ENCODE measurements at places on chromosomes 7 and 10. TPM values are rescaled to one million over a fixed set of nuclear protein-coding genes. Genes with fewer than 3 reads are reported as not detected.

MEIG1 gene
- 0.62 TPM for polyA plus RNA-seq

NODAL gene
- polyA plus RNA-seq, result 0.19 TPM

TMEM213 gene
- polyA plus RNA-seq, result not detected

BAMBI gene
- polyA plus RNA-seq, result not detected

SLC13A1 gene
- polyA plus RNA-seq, result not detected

FAM25A gene
- not detected for polyA plus RNA-seq

NPFFR1 gene
- polyA plus RNA-seq, result not detected

DNAH11 gene
- not detected for polyA plus RNA-seq

CRYGN gene
- polyA plus RNA-seq, result not detected

STOX1 gene
- polyA plus RNA-seq, result 0.17 TPM

GPER1 gene
- not detected for polyA plus RNA-seq

ZP3 gene
- polyA plus RNA-seq, result 4.1 TPM

SSC4D gene
- not detected for polyA plus RNA-seq

PILRB gene
- polyA plus RNA-seq, result 1.1 TPM

VSTM4 gene
- not detected for polyA plus RNA-seq

NPY4R2 gene
- not detected for polyA plus RNA-seq

TMEM273 gene
- polyA plus RNA-seq, result 86.9 TPM

TAS2R5 gene
- polyA plus RNA-seq, result 0.52 TPM

HOXA10 gene
- not detected for polyA plus RNA-seq

CPN1 gene
- polyA plus RNA-seq, result not detected

PVRIG gene
- 68.2 TPM for polyA plus RNA-seq
